ENCODE measurements at places on chromosomes 12 and 14.

- DNase-seq = no peak
Measured at GRCh38 chr12:14138495-14138894, 157.1 kb upstream of the GRIN2B start.

- no peak for DNase-seq
Measured at GRCh38 chr14:99272899-99273765, 1.1 kb upstream of the BCL11B start.

- DNase-seq = no peak
Measured at GRCh38 chr14:68890173-68890931, 88.8 kb downstream of the ACTN1 start.

DNA sequence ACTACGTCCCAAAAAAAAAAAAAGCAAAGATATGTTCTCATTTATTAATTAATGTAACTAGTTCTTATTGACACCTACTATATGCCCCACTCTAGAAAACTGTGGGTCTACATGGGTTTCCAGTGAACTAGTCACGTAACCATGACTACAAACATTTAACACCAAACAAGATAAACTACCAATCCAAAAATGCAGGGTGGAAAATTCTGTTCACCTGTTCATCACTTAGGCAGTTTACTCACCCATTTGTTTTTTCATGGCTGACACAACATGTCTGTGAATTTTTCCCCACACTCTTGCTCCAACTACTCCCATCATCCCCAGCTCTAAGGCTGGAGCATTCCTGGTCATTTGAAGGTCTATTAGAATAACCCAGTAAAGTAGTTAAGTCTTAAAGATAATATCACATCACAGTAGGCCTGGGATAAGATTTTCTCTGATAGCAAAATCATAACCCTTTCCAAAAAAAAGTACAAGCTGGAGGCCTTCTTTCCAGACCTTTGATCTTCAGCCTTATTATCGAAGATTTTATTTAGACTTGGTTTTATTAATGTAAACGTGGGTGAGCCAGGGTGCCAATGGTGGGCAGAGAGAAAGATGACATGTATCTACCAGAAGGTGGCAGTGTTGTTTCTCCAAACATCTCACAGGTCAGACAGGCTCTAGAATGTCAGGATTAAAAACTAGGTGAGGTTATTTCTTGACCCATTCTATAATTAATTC is 61.6 kb upstream of the DAAM1 start:
- DNase-seq = peak; percentile 80

GRCh38 chr14:74395094-74395493 is 30.9 kb downstream of the SYNDIG1L start:
- no peak for DNase-seq

DNA sequence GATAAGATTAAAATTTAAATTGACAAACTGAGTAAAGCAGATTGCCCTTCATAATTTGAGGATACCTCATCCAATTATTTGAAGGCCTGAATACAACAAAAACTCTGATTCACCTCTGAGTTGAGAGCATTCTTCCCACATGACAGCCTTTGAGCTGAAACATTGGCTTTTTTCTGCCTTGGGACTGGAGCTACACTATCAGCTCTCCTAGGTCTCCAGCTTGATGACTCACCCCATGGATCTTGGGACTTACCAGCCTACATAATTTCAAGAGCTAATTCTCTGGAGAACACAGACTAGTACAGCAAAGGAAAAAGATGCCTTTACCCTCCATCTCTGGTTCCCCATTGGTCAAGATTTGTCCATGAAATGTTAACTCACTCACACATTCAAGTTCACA is 555.1 kb downstream of the FOXG1 start:
- DNase-seq = no peak

- no peak for DNase-seq
Measured at GRCh38 chr14:28298156-28298555, 468.4 kb upstream of the FOXG1 start.

DNA sequence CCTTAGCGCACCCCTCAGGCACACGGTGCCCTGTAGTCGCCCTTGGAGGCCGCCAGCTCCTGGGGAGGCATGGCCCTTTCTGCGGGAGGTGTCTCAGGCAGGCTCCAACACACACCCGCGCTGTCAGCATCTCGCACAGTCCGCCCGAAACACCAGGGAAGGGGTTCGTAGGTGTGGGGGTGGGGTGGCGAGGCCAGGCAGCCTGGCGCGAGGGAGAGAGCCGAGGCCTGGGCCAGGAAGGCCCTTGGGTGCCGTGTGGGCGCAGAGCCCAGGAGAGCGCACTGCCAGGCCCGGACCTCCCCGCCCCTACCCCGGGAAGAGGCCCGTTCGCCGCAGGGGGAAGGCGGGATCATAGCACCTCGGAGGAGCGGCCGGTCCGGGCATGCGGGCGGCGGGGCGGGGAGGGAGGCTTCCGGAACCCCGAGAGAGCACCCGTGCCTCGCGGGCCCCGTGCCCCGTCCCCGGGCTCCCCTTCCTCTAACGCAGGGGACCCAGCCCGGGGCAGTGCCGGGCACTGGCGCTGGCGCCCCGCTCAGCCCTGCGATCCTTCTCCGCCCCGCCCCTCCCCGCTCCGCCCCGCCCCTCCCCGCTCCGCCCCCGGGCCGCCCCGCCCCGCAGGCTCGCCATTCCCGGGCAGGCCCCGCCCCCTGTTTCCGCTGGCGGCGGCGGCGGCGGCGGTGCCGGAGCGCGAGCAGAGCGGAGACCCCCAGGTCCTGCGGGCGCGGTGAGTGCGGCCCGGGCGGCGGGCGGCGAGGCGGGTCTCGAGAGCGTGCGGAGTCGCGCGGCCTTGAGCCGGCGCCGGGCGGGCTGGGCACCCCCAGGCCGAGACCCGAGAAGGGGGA is at the start of gene TSPAN9:
Gene TSPAN9, plus strand, starts transcription at position 650 of the 842 bp plus-strand sequence. CDS start 123,815 bp downstream, outside the sequence.
- peak; percentile 55 for DNase-seq

GRCh38 chr12:100267603-100268281 is 765 bp downstream of the SCYL2 start:
- peak; percentile 6 for DNase-seq

GRCh38 chr14:80560800-80561657 is 349.7 kb upstream of the DIO2 start:
- DNase-seq = no peak

GRCh38 chr12:112987561-112987960 is 9.2 kb downstream of the OAS2 start:
- no peak for DNase-seq

DNA sequence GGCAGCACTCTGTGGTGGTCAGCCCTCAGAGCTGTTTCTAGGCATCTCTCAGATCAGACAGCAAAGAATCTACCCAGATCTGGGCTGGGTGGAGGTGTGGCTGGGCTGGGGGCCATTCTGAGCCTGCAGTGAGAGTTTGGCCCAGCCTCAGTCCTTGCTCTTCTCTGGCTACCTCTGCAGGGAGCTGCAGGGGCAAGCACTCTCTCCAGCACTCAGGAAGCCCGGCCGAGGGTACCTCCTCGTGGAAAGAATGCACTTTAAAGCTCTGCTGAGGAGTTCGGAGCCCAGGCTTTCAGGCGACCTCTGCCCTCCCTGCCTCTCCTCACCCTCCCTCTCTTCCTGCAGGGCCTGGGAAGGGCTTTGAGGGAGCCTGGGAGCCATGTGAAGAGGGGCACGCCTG is 31.2 kb downstream of the IL31 start:
- no peak for DNase-seq

DNA sequence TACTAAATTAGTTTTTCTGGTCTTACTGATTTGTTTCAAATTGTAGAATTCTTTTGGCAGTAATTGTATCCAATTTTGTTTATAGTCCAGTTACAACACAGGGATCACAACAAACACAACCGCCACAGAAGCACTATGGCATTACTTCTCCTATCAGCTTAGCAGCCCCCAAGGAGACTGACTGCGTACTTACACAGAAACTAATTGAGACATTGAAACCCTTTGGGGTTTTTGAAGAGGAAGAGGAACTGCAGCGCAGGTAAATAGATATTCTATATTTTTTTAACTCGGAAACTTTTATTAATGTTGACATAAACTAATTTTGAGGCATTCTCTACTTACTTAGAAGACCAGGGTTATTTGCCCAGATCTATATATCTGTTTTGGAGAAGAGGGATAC is 17.8 kb downstream of the PAPOLA start:
- no peak for DNase-seq

DNA sequence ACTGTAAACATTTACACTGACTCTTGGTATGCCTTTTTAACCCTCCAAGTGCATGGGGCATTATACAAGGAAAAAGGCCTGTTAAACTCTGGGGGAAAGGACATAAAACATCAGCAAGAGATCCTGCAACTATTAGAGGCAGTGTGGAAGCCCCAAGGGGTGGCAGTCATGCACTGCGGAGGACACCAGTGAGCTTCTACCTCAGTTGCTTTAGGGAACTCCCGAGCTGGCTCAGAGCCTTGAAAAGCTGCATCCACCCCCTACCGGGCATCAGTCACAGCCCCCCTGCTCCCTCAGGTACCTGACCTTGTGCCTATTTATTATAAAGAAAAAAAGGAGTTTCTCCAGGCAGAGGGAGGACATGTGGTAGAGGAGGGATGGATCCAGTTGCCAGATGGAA is 695.6 kb upstream of the LMO3 start:
- DNase-seq = no peak

DNA sequence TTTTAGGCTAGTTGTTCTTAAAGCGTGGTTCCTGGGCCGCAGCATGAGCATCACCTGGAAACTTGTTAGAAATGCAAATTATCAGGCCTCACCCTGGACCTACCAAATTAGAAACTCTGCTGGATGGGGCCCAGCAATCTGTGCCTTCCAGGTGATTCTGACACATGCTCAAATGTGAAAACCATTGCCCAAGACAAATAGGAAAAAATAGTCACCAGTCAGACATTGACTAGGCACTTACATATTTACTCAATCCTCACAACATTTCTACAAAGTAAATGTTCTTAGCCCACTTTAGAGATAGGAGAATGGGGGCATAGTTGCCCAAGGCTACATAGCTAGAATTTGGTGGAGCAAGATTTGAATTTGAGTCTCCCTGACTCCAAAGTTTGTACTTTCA is 3.3 kb downstream of the CELA1 start:
- no peak for DNase-seq

GRCh38 chr12:58884916-58885315 is 35.4 kb downstream of the LRIG3 start:
- DNase-seq = no peak

- DNase-seq = peak; percentile 60
Measured at GRCh38 chr12:103399986-103400385, 95.8 kb downstream of the C12orf42 start.

GRCh38 chr14:55294603-55295002 is 23.4 kb downstream of the FBXO34 start:
- no peak for DNase-seq

GRCh38 chr14:29650554-29651269 is 276.9 kb downstream of the PRKD1 start:
- no peak for DNase-seq

DNA sequence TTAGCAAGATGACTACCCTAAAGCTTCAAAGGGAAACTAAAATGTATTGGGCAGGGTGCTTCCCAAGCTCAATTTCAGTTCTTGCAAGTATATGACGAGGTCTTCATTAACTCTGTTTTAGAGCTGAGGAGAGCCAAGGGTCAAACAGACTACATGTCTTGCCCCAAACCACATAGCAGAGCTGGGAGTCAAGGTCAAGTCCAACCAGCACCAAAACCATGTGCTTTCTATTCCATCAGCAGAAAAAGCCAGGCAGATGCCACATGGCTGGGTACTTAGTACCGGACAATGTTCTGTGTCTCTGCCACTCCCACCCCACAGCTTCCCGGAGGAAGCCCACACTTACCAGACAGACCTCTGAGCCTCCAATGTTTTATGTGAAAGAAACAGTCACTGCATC is 17.6 kb downstream of the NID2 start:
- no peak for DNase-seq

DNA sequence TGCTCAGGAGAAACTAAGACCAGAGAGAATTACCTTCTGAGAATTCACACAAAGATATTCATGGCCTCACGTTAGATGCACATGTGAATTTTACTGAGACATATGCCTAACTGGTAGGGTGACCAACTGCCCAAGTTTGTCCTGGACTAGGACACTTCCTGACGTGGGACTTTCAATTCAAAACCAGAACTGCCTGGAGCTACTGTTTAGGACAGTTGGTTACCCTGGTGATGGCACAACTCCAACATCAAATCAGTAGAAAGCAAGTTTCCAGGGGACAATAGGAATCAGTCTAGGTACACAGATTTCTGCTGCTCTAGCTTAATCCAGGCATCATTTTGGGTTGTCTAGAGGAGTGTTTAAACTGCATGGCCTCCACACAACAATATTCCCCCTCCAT is 178.7 kb downstream of the GXYLT1 start:
- no peak for DNase-seq

GRCh38 chr12:66289485-66289884 is 12.8 kb upstream of the HELB start:
- no peak for DNase-seq

GRCh38 chr12:113112043-113112899 is 23.3 kb downstream of the RASAL1 start:
- DNase-seq = no peak

DNA sequence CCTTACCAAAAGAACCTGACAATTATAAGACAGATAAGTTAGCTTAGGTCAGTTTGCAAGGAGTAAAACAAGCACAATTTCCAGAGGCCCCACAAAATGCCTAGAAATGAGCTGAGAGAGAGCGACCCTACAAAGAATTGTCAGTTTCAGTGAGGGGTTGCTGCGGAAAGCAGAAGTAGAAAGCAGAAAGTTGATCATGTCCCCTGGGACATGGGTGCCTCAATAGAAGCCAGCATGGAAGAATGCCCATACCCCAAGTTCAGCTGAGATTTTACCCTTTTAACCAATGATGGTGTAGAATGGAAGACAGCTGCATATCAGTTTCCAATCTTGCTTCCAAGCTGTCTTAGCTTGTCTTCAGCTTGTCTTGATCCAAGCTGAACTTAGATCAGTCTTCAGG is 21.8 kb upstream of the CRY1 start:
- no peak for DNase-seq

DNA sequence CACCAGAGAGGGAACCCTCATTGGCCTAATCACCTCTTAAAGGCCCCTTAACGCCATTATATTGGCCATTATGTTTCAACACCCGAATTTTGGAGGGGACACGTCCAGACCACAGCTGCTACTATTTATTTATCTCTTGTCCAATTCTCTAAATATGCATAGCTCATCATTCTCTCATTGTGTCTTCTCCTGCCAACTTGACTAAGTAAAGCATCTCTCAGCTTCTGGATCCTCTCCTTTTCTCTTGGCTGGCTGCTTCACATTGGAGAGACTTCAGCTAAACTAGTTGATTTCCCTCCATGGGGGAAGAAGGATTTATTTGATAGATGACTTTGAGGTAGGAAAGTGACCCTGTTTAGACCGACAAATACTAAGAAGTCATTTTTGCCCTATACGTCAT is 120.4 kb upstream of the KRR1 start:
- DNase-seq = no peak

- DNase-seq = no peak
Measured at GRCh38 chr12:30880061-30880460, 46.5 kb upstream of the TSPAN11 start.

- DNase-seq = no peak
Measured at GRCh38 chr14:33871394-33871793, 79.5 kb downstream of the EGLN3 start.

GRCh38 chr14:20427231-20428009 is 8.5 kb downstream of the KLHL33 start:
- DNase-seq = peak; percentile 54
